ENCODE measurements at places on chromosomes 2 and 18.
A peak's percentile ranks its signal among the peaks of the same experiment; 100 is the strongest.

GRCh38 chr18:62991389-62991788, 276.0 kb downstream of the PHLPP1 start:
- DNase-seq, result no peak

GRCh38 chr2:28960401-28960800, 20.7 kb upstream of the TOGARAM2 start:
- no peak for DNase-seq

- DNase-seq, result no peak
These were observed 22.2 kb downstream of the FAM110C start for GRCh38 chr2:24107-24506.

GRCh38 chr2:204032301-204032700, 95.7 kb downstream of the ICOS start:
- DNase-seq, result no peak

- DNase-seq, result no peak
These were observed 121.3 kb upstream of the BOD1L2 start for GRCh38 chr18:57025540-57025939.

DNA sequence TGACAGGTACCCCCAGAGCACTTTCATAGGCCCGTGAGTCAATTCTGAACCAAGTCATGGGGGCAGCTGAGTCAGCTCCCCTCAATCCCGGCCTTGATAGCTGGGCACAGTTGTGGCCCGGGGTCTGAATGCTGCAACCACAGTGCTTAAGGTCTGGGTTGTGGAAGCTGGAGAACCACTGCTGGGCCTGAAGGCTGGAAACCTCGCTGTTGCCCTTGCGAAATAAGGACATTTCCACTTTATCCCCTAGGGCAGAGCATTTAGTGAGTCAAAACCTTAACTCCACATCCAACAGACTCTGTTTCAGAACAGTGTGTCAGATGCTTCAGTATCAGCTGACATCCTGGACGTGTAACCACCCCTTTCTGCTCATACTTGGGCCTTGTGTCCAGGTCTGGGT, 58.6 kb downstream of the SP110 start:
- DNase-seq, result no peak

DNA sequence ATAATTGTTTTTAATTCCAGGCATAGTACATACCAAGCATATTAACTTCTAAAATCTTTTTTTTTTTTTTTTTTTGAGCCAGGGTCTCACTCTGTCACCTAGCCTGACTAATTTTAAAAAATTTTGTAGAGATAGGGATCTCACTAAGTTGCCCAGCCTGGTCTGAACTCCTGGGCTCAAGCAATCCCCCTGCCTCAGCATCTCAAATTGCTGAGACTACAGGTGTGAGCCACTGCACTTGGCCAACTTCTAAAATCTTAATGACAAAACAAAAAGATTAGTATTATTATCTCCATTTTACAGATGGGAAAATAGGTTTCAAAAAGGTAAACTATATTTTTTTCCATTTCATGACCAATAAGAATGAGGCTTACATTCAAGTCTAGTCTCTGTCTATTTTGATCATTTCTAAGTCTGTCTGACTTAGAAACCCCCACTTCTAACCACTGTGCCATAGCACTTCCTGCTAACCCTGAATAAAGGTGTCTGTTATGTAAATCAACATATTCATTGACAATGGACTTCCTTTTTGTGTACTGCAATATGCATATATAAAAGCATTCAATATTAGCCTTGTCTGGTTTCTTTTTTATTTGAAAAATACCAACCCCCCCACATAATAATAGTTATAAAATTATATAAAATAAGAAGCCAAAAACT, 28.7 kb upstream of the ZEB2 start:
- no peak for DNase-seq

- DNase-seq, result no peak
These were observed 137.1 kb downstream of the VAPA start for GRCh38 chr18:10050956-10051355.

DNA sequence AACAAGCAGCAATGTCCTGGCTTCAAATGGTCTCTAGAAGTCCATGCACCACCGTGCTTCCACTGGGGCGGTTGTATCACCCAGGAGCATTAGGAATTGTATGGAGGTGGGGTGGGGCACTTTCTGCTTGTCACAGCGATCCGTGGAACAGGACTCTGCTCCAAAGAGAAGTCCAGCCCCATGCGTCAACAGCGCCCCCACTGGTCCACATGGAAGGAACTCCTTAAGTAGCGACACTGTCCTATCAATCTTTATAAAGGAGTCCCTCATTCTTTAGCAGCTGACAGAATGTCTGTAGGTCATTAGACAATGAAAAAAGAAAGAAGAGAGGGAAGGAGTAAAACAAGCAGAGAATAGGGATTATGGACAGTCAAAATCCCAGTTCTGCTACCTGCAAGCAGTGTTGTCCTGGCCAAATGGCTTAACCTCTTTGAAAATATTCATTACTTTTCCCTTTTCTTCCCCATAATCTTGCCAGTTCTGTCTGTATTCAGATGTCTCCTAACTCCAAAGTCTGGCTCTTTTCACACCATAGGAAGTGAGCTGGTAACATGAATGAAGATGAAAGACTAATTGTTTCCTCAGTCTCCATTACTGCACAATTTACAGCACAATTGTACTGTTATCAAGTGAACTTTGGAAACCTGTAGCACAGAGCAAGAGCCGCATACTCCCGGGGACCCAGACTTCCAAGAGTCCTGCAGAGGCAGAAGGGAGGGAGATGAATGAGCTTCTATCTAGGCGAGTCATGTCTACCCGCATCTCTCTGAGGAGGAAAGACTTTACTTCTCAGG, 9.9 kb downstream of the NFE2L2 start:
- peak; percentile 83 for DNase-seq

DNA sequence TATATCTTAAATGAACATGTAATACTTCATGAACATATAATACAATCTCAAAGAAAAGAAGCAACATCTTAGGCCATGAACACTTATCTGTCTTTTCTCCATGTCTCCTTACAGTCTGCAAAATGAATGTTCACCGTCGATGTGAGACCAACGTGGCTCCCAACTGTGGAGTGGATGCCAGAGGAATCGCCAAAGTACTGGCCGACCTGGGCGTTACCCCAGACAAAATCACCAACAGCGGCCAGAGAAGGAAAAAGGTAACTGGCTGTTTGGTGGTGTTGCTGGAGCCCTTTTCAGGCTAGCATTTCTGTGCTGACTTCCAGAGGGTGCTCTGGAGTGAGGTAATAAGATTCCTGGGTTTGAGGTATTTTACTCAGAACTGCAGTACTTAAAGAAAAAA, 295.9 kb upstream of the EPAS1 start:
- DNase-seq, result peak; percentile 46

DNA sequence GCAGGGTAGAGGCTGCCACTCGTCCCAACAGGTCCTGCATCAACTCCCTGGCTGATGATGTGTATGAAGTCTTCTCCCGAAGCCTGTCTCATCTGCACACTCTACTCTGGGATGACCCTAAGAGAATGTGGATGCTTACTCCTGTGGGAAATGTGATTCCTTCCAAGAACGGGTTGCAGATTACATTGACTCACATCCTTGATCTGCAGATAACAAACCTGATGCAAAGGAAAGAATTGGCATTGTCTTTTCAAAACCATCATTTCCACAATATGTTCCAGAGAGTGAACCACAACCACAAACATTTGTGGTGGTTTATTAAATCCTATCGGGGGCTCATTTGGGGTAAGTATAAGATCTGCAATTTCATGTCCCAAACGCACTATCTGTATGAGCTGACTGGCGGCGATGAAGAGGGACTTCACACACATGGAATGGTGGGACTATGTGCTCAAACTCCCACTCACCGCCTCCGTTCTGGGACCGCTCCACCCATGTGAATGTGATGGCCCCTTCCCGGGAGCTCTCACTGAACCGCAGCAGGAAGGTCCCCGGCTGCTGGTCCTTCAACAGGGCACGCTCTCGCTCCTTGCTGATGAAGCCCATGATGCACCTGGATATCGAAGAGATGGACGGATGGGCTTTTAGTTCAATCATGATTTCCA, 35.5 kb downstream of the STAT1 start:
- no peak for DNase-seq

DNA sequence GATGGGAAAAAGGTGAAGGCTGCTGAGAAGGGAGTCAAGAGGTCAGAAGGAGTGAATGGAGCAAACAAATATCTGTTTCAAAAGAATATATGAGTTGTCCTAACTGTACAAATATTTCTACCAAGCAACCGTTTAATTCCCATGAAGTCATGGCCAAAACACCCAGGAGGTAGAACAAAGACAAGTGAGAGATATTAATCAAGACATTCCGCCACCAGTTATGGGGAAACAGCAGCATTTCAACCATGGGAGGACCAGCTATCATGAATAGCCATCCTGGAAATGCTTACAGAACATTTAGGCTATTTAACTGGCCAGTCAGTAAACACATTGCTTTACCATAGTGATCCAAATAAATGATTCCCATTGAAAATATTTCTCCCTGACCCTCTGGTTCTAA, 396.3 kb downstream of the IRS1 start:
- DNase-seq, result no peak

GRCh38 chr2:101496279-101496678, 21.4 kb upstream of the RFX8 start:
- no peak for DNase-seq

DNA sequence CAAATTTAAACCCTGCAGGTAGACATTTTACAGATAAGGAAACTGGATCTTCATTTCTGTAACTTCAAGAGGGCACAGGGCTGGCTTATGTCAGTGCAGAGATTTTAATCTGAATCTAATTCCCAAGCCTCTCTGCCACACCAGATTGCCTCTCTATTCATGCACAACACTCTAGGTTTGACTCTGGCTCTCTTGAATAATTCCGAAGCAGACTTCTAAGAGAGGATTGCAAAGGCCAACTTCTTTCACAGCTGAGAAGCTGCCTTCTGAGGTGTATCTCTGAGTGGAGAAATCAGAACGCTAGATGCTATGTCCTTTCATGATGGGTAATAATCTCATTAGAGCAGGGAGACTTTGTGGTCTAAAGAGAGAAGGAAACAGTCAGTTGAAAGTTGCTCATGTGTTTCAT, 20.1 kb upstream of the MGAT5 start:
- DNase-seq, result no peak

Measured in islet precursor cell (in vitro differentiated cells).